ENCODE measurements at places on chromosomes 6 and 20.

GRCh38 chr6:138349891-138350290, 27.8 kb upstream of the SMIM28 start:
- no peak for DNase-seq

DNA sequence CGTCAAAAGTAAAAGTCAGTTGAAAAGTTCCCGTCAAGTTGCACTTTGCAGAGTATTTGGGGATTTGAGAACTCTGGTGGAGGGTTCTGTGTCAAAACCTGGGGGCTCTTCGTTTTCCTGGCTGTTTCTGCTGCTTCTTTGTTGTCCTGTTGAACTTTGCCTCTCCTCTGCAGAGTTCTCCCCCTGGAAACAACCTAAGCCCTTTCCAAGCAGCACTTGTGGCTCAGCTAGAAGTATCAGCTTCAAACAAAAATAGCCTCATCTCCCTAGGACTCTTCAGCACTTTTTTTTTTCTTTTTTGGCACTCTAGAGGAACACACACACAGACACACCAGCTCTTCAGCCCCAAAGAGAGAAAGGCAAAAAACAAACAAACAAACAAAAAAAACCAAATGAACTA, at the start of gene TRDN:
TSS of gene TRDN (minus strand) at position 169 of the 400 bp plus-strand sequence. CDS start 175 bp downstream, outside the sequence.
- DNase-seq, result no peak

DNA sequence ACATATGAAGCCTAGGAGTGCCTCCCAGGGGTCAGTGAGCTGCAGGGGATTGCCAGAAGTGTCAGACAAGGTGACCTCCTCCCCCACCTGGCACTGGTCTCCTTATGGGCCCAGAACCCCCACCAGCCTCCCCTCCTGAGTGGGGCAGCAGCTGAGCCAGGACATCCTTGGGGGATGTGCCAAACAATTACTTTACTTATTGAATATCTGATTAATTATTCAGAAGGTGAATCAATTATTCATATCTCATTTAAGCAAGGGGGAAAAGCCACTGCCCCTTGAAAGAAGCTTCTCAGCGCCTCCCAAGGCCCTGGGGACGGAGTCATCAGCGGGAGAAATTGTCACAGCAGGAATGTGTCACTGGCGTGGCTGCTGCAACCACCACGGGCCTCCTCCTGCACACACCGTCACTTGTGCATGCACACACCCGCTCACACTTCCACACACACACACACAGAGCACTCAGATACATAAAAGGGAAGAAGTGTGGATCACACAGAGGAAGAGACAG, 123.4 kb upstream of the MAFB start:
- no peak for DNase-seq

DNA sequence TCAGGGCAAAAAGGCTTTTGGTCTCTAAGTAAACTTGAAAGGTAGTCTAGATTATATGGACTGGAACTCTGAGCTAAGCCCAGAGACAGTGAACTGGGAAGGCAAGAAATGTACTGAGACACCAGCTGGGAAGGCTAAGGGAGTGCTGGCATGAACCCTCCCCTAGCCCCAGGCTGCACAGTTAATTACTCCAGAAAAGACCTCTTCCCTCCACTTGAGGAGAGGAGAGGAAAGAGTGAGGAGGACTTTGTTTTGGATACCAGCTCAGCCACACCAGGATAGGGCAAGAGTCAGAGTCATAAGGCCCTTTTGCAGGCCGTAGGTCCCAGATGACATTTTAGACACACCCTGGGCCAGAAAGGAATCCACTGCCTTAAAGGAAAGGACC, 84.1 kb upstream of the GJE1 start:
- no peak for DNase-seq

DNA sequence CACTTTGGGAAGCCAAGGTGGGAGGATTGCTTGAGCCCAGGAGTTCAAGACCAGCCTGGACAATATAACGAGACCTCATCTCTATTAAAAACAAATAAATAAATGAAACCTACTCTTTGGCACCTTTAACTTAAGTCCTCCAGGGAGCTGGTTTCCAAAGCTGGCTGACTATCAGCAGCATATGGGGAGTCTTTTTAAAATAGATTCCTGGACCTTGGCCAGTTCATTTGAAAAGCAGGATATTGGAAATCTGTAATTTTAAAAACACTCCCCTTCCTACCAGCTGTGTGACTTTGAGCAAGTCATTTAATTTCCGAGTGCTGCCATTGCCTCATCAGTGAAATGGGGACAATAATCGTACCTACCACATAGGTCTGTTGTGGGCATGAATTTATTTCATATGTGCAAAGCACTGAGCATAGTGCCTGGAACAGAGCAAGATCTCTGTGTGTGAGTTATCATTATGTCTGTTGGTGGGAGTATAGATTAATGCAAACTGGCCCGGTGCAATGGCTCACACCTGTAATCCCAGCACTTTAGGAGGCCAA, 40.9 kb upstream of the PTPN1 start:
- no peak for DNase-seq

DNA sequence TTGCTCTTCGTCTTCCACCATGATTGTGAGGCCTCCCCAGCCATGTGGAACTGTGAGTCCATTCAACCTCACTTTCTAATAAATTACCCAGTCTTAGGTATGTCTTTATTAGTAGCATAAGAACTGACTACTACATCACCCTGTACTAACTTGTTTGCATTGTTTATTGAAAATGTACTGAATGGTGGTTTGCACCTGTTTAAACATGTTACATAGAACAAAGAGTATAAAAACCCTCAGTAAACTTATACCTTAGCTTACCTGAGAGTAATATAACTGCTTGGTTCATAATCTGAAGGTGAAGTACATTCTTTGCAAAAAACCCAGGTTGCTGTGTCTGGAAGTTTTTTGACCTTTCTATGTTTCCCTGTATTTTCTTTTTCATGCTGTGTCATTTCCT, 777.8 kb downstream of the TBC1D32 start:
- DNase-seq, result no peak

GRCh38 chr6:124147621-124148020, 344.0 kb downstream of the NKAIN2 start:
- no peak for DNase-seq

GRCh38 chr6:41655646-41656001, 17.4 kb downstream of the MDFI start:
- no peak for DNase-seq

GRCh38 chr6:134642279-134642678, 307.6 kb downstream of the ALDH8A1 start:
- DNase-seq, result no peak

DNA sequence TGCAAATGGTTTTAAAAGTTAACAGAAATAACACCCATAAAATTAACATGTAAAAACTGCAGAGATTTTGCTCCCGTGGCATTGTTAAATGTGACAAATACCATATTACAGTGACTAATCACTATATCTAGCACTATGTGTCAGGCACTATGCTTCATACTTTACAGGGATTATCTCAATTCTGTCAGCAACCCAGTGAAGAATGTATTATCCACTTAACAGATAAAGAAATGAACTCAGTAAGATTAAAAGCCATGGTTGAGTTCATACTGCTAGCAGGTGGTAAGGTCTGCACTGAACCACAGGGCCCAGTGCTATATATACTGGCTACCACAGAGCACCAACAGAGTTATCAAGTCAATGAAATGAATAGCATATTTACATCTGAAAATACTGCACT, 65.4 kb downstream of the RWDD2A start:
- no peak for DNase-seq

DNA sequence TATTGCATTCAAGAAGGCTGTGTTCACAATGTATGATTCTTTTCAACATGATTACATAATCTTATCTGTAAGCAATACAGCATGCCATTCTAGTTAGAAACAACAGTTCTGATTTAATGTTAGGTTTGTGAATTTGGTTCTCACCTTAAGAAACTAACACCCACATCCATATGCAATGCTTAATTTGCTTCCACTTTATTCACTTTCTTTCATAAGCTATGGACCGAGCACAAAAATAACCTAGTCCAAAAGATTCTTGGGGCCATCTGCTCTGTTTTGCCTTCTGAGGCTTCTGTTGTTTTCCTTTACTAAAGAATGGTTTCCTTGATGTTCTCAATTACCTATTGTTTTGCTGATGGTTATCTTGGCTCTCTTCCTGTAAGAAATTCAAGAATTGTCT, 258.2 kb downstream of the EYS start:
- no peak for DNase-seq

- no peak for DNase-seq
Measured at GRCh38 chr20:56431471-56431870, 19.4 kb downstream of the CASS4 start.

DNA sequence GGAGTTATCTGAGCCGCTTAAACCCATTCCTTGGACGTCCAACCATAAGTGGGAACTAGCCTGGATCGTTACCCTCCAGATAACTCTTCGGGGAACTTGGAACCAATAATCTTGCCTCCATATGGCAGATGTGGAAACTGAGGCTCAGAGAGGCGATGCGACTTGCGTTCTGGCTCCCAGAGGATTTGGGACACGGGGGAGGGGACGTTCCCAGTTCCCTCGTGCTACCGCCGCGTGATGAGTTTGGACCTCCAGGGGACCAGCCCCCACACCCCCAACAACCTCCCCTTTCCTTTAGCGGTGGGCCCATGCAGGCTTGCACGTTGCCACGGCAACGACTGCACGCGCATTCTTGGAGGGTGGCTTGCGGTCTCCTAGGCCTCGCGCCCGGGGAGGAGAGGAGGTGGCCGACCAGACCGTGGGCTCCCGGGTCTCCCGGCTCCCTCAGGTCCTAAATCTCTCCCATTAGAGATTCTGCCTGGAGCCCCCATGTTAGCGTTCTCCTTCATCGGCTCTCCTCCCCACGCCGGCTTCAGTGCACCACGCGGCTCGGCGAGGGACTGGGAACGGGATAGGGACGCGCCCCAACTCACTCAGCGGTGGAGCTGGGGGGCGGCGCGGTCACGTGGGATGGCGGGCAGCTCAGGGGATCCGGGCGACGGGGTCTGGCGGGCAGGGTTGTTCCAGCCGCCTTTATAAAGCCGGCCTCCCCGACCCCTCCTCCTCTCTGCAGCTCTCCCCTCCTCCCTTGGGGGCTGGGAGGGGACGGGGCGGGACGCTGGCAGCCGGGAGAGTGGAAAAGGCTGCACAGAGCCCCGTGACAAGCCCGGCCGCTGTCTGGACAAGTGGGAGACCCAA, at the start of gene PLTP:
TSS of gene PLTP (minus strand) at position 670 of the 858 bp plus-strand sequence. CDS start 703 bp downstream, outside the sequence.
- peak; percentile 89 for DNase-seq

DNA sequence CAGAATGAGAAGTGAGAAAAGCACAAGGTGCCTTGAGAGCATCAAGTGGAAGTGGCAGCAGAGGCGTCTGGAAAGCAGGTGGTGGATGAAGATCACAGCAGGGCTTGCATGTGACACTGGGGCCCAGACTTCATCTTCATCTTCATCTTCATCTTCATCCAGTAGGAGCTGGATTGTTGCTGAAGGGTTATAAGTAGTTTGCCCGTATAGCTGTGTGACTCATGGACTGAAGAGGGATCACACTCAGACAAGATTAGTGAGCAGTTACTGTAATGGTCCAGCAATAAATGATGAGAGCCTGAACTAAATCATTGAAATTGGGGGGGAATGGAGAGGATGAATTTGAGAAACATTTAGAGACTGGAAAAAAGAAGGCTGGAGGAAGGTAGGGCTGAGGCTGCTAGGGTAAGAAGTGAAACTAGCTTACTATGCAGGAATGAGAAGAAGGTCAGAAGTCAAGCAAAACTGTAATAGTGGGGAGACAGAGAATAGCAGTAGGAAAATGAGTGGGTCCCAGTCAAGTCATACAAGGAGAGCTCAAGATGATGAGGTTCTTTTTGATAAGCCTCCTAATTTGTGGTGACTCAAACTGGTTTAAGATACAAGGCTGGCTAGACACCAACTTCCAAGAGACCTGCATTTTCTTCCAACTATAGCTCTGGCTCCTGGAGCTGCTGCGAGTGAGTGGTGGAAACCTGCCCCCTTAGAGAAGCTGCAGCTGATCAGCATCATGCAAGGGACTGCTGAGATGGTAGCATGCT, 92.3 kb upstream of the BEND6 start:
- no peak for DNase-seq

DNA sequence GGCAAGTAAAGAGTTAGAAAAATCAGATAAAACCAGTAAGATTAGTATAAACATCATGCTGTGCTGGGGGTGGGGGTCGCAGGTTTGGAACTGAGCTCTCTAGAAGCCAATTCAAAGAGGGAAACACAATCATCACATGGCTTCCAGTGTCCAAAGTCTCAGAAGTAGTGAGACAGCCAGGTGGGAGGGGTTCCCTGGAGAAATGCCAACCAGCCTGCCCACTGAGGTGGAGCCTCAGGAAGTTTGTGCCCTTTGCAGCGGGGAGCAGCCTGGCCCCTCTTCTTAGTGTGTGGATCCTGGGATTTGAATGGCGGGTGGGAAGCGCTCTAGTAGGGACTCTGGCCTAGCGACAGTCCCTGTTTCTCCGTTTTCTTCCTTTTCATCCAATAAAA, 21.4 kb downstream of the C6orf15 start:
- DNase-seq, result no peak

- no peak for DNase-seq
Measured at GRCh38 chr6:39599341-39599740, 125.9 kb downstream of the KIF6 start.

DNA sequence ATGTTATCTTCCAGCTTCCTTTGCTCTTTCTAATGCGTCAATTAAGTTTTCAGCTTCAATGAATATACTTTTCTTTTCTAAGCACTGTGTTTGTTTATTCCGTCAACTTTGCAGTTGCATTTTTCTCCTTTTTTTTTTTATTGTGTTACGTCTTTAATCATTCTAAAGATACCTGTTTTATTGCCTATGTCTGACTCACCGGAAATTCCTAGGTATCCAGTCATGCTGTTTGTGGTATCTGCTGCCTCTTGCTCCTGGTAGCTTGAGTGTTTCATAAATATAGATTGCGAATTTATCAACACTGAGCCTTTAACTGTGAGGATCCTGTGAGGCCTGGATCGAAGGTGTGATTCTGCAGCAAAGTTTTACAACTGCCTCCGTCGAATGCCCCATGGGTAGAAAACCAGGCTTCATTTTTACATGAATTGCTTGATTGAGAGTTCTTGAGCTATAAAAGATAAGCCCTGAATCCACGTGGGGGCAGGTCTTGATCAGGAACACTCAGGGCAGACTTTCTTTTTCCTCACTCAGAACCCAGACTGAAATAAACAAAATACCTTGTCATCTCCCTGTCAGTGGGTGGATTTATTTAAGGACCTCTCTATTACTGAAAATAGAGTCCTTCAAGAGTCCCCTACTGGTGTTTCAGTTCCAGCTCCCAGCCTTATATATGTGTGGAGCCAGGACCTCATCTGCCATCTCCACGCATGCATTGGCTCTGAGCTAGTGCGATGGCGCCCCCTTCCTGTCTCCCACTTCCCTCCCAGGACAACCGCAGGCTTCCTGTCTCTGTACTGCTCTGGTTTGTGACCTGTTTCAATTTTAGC, 60.1 kb upstream of the LRRC1 start:
- peak; percentile 9 for DNase-seq

DNA sequence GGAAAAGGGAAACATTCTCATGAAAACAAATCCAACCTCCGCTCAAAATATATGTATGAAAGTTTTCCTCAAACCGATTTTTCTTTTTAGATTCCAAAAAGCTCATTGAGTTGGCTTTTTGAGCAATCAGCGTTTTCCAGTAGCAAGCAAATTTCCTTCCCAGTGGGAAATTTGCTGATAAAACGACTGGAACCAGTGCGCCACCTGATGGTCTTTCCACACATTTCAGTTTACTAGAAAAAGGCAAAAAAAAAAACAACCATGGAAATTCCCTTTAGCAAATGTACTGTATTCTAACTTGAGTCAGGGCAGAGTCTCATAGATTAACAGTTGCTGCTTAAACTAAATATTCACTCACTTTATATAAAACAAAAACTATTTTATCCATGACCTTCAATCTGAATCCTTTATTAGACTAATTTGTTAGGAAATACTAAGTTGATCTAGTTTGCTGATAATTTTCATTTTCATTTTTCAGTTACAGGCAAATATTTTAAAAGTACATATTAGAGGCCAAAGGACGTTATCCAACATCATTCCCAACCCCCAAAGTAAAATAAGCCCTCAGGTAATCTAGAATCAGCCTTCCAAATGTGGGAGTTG, 271.5 kb downstream of the FOXA2 start:
- peak; percentile 16 for DNase-seq
